ENCODE measurements at places on chromosomes 7 and 10. TPM values are rescaled to one million over a fixed set of nuclear protein-coding genes. Genes with fewer than 3 reads are reported as not detected.

DNA sequence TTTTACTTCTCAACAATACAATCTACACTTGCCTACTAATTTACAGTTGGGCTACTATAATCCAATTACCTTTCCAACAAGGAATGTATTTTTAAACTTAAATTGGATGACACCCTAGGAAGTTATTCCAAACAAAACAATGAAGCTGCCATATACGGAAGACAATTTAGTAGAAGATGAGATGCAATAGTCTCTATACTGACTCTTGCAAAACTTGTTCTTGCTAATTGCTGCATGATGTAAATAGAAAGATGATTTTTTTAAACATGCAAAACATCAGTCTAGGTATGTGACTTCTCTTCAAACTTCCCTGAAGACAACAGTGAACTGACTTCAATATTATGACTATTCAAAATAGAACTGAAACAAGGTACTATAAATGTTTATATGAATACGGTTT is 17.6 kb downstream of the NT5C3A start:
- DNase-seq = no peak

DNA sequence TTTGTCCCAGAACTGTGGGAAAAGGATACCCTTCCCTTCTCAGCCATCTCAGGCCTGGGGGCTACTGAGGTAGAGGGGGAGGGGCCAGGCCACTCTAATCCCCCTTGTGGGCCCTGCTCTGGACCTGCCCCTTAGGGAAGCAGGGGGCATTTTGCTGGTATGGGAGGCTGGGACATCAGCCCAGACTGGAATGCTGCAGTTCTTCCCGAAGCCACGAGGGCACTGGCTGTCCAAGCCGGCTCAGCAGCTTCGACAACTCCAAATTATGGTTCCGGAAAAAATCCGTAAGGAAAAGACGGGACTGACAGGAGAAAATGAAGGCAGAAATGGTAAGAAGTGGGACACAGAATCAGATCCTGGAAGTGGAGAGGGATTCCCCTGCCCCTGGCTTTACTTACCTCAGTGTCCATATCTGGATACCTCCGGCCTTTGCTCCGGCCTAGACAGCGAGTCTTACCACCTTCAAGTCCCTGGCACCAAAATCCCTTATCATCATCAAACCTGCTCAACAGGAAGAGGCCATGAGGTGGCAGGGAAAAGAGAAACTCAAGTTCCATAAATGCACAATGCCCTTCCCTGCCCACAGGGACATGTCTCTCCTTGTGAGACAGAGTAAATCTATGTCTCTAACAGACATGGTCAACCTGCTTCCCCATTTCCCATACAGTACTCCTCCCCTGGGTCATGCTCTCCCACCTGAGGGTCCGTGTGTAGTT is 9.0 kb downstream of the NDST2 start:
- DNase-seq = no peak

DNA sequence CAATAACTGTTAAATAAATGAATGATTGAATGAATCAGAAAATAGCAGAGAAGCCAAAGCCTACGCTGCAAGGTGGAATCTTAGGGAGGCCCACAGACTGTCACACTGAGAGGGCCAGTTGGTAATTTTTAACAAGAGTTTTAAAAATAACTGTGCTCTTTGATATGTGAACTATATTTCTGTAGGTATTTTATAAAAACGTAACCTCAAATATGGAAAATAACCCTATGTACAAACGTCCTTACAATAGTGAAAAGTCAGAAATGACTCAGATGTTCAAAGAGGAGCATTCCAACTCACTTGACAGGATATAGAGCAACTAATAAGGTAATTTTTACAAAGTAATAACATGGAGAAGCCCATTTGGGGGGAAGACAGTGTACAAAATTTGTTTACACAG is 18.9 kb upstream of the TMEM273 start:
- no peak for DNase-seq

- no peak for DNase-seq
Observed at GRCh38 chr10:132813001-132813401, 27.1 kb upstream of the NKX6-2 start.

GRCh38 chr10:113691381-113691780 is 11.7 kb downstream of the CASP7 start:
- no peak for DNase-seq

GRCh38 chr10:128817636-128818035 is 649.4 kb upstream of the MGMT start:
- no peak for DNase-seq

GRCh38 chr7:111815354-111815753 is 253.1 kb upstream of the IMMP2L start:
- DNase-seq = no peak

- no peak for DNase-seq
Observed at GRCh38 chr10:72808001-72808400, 85.5 kb upstream of the OIT3 start.

DNA sequence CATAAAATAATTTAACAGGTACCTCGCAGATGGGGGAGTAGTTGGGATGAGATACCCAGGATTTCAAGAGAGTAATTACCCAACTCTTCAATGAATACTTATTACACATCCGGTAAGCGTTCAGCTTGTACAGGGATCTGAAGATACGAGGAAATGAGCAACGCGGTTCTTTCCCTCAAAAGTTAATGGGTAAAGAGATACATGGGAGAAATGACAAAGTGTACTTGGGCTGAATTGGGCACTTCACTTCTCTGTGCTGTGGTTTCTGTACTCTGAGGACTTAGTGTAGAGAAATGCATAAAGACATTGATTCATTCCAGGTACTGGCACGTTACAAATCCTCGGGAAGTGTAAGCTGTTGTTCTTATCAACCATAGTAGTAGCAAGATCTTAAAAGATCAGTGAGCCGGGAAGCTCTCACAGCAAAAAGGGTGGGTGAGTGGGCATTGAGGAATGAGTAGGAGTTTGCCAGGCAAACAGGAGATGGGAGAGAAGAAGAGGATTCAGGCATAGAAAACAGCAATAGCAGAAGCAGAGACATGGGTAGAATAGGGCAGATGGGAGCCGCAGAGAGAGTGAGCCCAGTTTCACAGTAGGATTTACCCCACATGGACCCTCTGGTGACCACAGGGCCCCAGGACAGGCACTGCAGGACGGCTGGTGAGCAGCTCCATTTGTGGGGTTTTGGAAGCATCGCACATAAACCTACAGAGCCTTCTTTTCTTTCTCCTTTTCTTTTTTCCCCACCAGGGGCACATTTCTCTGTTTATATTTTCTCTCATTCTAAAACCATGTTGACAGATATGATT is 304.3 kb upstream of the PITRM1 start:
- DNase-seq = no peak

DNA sequence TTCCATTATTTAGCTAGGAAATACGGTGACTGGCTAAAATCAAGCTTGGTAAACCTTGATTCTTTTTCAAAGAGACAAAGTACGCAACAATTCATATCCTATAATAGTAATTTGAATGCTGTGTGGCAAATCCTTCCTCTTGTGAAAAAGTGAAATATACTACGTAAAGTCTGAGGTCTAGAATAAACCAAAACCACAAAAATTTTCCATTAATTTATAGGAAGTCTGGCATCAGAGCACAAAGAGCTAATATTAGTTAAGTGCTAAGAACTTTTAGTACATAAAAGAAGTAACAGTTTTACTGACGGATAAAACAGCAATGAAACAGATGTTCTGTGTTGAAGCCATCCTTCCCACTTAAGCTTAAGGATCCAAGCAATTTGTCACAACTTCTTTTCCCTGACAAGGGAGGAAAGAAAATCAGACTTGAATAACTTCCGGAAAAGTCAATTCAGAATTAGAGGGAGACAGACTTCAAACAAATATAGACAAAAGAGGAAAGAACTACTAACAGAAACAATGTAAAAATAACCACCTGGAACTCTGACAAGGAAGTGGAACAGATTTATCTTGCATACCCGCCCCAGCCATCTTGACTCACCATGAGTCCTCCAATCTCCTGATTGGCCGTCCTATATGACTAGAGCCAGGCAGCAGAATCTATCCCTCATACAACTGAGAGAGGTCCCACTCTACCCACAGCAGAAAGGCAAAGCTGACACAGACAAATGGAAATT is 34.6 kb downstream of the RHEB start:
- peak; percentile 32 for DNase-seq

- no peak for DNase-seq
Observed at GRCh38 chr10:17865351-17865750, 56.2 kb downstream of the MRC1 start.

- DNase-seq = no peak
Observed at GRCh38 chr10:16904049-16904448, 86.8 kb upstream of the RSU1 start.

- peak; percentile 82 for DNase-seq
Observed at GRCh38 chr10:11773761-11774441, 31.7 kb downstream of the ECHDC3 start.

- DNase-seq = no peak
Observed at GRCh38 chr7:70416986-70417655, 714.8 kb upstream of the GALNT17 start.

GRCh38 chr7:105690325-105690945 is 109.1 kb upstream of the EFCAB10 start:
- DNase-seq = no peak

- no peak for DNase-seq
Observed at GRCh38 chr10:62759599-62760175, 44.8 kb upstream of the ADO start.

GRCh38 chr10:21721000-21721665 is 187.1 kb downstream of the MLLT10 start:
- DNase-seq = no peak

- DNase-seq = no peak
Observed at GRCh38 chr10:4246881-4247358, 461.9 kb upstream of the KLF6 start.

DNA sequence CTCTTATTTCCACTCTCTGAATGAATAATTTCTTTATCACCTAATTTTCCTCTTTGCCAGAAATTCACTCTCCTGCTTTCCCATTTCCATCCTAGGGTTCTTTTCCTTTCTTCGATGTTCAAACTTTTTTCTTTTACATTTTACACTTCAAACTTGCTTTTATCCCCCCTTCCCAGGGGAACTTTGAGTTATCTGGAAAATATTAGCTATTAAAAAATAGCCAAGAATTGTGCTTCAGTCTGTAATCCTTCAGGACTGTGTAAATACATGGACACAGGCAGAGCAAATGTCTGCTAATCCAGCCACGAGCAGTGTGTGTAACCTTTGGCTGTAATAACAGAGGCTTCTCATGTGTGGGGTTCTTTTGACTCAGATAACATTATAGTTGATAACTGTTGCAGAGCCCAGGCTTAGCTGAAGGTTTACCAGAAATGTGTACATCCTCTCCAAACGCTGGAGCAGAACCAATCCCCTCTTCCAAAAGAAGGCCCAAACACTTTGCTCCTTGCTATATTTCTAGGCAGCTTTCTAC is 4.6 kb downstream of the ASB4 start:
- DNase-seq = no peak

- peak; percentile 95 for DNase-seq
Observed at GRCh38 chr10:21497177-21497807, 28.2 kb downstream of the SKIDA1 start.

GRCh38 chr7:19089797-19090196 is 27.6 kb downstream of the TWIST1 start:
- no peak for DNase-seq

DNA sequence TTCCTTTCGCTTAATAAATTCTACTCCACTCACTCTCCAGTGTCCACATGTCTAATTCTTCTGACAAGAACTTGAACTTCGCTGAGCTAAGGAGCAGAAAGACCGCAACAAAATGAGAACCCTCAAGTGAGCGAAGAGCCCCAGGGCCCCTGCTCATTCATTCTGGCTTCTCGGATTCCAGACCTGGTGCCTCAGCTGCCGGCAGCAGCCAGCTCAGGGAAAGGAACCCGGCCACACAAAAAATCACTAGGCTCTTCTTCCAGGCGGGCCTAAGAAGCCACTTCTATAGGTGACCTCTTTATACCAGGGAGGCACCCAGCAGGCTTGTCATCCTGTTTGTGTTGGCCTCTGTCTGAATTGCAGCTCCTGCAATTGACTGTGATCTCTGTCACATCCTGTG is 33.3 kb downstream of the OTUD1 start:
- DNase-seq = no peak

DNA sequence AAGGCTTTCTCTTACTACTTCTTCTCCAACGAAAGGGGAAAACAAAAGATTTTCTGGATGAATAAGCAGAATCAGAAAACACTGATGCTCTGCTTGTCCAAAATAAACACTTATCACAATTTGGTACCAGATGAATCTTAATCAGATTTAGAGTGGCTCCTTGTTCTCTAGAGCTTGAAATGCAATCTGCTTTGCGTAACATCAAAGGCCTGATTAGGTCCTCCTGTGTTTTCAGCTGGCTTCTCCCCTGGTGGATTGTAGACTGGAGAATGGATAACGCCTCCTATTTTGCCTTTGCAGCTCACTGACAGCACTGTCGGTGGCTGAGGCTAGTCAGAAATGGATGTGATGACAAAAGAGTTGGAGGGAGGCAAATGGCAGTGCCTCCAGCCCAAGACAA is 91.2 kb downstream of the FAM13C start:
- DNase-seq = no peak

GRCh38 chr7:20219446-20220292 is 2.5 kb upstream of the MACC1 start:
- no peak for DNase-seq

GRCh38 chr7:43615558-43616145 is 32.7 kb downstream of the STK17A start:
- no peak for DNase-seq

DNA sequence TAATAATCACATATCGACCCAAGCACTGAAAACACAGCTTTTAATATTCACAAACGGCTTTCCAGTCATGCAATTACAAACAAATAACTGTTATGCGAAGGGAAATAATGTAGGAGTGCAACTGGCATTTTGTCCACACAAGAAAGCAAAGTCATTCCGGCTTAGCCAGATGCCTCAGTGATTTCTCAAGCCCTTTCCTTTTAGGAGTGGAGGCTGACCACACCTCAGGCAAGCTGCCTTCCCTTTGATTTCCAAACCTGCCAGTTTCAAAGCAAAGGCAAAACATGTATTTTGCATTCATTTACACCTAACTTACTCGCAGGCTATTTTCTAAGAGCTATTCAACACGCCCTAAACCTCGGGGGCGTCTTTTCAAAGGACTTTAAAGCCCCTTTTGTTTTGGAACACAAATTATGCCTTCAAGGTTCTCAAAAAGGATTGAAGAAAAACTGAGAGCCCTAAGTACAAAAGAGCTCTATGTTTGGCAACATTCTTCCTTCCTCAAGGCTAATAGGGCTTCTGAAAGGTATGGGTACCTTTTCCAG is 109.6 kb downstream of the CPXM2 start:
- DNase-seq = no peak

- DNase-seq = no peak
Observed at GRCh38 chr10:124211921-124212320, 118.5 kb upstream of the CHST15 start.

Gene DRGX
- not detected for total RNA-seq

Gene ADIRF
- total RNA-seq = 357 TPM

Gene RBP3
- not detected for total RNA-seq

Gene ITPRID1
- total RNA-seq = not detected

Gene NME8
- 0.44 TPM for total RNA-seq

Gene AASS
- total RNA-seq = 24.2 TPM

Gene CFAP58
- 0.35 TPM for total RNA-seq

Gene SSC4D
- 2.1 TPM for total RNA-seq

Gene CCDC71L
- total RNA-seq = 26.2 TPM

Gene UBTD1
- total RNA-seq = 17.4 TPM

Gene HOXA10
- 16.3 TPM for total RNA-seq

Data from kidney (tissue), 22 donors.